RWPE1 (cell line): ENCODE measurements at places on chromosomes 7 and 10.
A peak's percentile ranks its signal among the peaks of the same experiment; 100 is the strongest.

DNA sequence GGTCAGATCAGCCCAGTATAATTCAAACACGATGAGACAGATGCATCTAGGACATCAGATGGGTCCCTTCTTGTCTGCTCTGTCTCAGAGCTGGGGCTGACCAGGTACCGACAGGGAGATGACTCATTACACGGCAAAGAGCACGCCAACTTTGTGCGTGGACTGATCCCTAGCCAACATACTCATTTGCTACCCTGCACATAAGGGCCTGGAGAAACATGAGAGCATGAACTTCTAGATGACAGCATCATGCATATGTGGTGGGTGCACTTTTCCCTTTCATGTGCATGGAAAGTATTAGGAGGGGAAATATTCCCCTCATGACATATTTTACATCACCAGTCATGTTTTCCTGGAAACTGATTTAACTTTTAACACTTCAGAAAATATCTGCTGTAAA lies 35.1 kb upstream of the NPVF start:
- no peak for DNase-seq

DNA sequence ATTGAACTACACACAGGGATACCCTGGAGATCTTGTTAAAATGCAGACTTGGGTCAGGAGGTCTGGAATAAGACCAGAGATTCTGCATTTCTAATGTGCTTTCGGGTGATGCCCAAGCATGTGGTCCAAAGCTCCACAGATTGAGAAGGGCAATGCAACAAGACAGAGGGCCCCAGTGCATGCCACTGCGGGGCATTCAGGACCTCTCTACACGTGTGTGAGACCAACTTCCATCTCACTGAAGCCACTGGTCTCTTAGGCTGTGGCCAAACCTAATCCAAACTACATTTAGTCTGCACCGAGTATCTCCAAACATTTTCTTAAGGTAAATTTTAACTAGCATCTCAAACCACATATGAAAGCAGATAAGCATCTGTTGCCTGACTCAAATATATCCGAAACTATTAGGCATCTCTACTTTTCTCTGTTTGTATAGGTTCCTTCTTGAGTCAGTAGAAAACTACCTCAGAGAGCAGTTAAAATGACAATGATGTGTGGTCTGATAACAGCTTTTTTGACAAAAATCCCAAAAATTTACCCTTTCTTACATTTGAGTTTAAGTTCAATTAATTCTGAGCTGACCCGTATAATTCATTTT lies 107.5 kb downstream of the ELMO1 start:
- no peak for DNase-seq

DNA sequence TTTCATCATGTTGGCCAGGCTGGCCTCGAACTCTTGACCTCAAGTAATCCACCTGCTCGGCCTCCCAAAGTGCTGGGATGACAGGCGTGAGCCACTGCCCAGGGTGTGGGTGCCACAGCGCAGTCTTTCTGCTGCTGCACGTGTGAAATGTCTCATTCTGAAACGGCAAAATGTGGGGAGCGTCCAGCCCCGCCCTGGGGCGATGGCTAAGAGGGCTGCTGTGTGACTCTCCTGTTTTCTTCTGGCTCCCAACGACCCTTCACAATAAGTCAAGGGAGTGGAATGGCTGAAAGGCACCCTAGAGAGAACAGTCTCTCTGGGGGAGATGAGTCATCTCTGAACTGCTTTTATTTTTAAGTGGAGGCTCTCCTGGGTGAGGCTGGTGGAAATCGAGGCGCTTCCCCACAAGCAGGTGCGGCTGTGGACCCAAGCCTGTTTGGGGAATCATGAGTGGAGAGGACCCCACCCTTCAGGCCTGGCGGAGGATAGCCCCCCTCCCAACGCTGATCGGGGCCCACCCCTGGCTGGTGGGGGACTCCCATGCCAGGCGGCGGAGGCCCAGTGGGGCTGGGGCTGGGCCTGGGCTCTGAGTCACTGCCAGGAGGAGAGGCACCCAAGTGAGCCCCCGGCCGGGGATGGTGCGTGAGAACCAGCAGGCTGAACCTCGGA lies 18.0 kb downstream of the ADAP1 start:
- DNase-seq: peak; percentile 84

GRCh38 chr10:78414380-78414779 lies 380.7 kb downstream of the RPS24 start:
- no peak for DNase-seq

DNA sequence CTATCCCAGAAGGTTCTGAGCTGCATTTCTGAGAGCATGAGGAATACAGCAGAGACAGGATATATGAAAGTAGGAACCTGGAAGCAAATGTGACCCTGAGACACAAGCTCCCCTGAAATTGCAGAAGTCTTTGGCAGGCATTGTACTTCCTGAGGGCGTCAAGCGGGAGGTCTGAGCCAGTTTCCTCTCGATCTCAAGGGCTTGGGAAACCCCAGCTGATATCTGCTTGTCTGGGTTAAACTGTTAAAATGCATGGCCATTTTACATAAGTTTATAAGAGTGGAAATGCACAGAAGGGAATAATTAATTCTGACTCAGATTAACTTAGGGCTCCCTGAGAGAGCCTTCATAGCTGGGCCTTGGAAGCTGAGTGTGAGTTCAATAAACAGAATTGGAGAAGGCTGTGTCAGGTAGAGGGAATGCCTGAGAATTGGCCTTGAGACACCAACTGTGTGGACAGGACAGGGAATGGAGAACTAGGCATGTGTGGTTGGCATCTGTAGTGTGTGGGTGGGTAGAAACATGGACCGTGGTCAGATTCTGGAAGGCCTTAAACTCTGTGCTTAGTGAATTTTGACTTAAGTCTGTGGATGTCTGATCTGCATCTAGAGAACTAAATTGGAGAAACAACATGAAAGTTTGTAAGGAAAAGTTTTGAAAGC lies 53.3 kb downstream of the WIPF3 start:
- no peak for DNase-seq

GRCh38 chr10:119305860-119306513 lies 98.6 kb downstream of the GRK5 start:
- DNase-seq: peak; percentile 87

DNA sequence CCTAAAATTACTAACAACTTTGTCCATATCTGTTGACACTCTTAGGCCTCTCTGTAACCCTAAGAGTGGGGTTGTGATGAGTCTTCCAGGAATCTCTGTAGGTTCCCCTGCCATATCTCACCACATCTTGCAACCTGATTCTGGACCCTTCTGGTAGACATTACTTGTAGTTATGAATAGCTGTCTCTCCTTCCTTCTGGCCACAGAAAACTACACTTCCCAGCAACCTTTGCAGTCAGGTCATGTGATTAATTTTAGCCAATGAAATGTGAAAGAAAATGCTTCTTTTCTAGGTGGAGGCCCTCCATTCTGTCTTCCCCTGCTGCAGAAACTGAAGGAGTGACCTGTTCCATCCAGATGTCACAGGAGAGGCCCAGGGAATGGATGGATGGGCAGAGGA lies 147.6 kb upstream of the AOAH start:
- DNase-seq: peak; percentile 7

- no peak for DNase-seq
Measured at GRCh38 chr7:65379318-65379717, 5.7 kb downstream of the ZNF92 start.

DNA sequence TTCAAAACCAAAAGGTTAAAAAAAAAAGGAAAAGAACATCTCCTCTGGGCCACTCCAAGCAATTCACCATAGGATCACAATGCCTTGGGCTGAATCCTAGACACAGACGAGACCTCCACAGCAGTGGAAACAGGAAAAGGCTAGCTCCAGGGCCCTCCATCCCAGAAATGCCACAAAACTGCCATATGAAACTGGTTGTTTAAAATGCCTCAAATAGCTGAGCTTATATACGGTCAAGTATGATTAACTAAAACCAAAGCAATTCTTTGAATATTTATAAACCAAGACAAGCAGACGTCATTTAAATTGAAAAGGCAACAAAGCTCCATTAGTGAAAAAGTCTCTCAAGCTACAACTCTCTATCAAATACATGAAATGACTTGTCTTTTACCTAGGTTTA lies 63.1 kb downstream of the DOCK4 start:
- DNase-seq: no peak

GRCh38 chr7:72317341-72317740 lies 94.8 kb downstream of the CALN1 start:
- no peak for DNase-seq

DNA sequence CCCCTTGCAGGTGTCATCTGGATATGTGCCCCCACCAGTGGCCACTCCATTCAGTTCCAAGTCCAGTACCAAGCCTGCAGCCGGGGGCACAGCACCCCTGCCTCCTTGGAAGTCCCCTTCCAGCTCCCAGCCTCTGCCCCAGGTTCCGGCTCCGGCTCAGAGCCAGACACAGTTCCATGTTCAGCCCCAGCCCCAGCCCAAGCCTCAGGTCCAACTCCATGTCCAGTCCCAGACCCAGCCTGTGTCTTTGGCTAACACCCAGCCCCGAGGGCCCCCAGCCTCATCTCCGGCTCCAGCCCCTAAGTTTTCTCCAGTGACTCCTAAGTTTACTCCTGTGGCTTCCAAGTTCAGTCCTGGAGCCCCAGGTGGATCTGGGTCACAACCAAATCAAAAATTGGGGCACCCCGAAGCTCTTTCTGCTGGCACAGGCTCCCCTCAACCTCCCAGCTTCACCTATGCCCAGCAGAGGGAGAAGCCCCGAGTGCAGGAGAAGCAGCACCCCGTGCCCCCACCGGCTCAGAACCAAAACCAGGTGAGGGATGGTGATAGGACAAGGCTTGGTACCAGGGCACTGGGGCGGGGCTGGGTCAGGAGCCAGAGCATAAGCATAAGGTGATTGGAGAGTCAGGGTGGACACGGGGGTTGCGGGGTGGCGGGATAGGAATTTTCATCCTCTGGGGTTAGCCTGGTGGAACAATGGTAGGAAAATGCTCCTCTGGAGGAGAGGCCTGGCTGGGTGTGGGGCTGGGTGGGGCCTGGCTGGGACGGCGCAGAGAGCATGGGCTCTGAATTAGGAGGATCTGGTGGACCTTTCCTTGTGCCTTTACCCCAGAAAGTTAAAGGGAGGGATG lies 1.9 kb downstream of the ZYX start:
- no peak for DNase-seq

DNA sequence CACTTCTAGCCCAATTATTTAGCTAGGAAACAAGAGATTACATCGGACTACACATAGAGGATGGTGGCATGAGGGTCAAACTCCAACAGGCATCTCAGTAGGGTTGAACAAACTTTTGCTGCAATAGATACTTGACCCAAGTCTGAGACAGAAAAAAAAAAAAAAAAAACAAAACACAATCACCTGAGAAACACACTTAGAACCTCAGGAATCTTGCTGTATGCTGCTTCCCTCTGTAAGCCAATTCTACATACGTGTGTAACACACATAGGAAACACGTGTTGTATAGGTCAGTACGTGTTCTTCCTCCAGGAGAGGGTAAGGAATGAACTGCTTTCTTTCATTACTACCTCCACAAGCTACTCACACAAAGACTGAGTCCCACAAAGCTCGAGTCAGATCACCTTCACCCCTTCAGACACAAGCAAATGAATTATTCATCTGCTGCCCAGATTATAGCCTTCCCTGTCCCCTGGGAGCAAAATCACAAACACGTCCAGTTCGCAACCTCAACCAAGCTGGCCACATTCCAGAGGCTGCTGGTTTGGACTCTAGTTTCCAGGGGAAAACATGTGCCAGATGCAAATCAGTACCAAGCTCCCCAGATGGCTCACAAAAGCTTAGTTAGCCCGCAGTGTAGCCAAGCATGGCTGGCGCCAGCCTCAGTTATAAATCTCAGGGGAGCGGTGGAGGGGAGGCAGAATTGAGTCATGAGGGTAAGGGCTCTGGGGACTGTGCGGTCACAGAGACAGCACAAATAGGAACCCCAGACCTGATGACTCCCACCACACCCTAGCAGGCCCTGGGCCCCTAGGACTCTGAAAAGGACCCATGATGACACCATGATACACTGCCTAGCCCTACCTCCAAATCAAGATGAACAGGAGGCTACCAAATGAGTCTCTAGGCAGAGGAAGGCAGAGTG lies 15.1 kb downstream of the PSAP start:
- DNase-seq: no peak

GRCh38 chr7:88310956-88311674 lies 4.4 kb upstream of the STEAP4 start:
- DNase-seq: no peak

- DNase-seq: no peak
Measured at GRCh38 chr10:132627666-132628531, 90.3 kb downstream of the INPP5A start.

- DNase-seq: no peak
Measured at GRCh38 chr10:36681751-36682632, 443.4 kb upstream of the ANKRD30A start.

DNA sequence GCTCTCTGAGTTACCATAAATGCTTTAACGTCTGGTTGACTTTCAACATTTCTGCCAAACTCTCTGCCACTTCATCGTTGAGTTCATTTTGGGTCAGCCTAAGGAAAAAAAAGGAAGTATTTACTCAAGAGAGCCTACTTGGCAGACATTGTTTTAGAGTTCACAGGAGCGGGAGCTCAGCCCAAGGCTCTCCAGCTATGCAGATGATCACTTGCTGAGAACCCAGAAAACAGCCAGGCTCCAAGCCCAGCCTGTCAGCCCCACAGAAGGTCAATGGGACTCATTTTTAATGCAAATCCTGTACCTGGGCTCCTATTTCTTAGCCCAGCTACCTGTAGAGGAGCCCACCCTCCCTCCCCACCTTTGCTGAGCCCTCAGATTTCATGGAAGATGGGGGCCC lies 45.5 kb downstream of the NOD1 start:
- no peak for DNase-seq

GRCh38 chr10:5723692-5724091 lies 39.1 kb downstream of the TASOR2 start:
- DNase-seq: no peak

DNA sequence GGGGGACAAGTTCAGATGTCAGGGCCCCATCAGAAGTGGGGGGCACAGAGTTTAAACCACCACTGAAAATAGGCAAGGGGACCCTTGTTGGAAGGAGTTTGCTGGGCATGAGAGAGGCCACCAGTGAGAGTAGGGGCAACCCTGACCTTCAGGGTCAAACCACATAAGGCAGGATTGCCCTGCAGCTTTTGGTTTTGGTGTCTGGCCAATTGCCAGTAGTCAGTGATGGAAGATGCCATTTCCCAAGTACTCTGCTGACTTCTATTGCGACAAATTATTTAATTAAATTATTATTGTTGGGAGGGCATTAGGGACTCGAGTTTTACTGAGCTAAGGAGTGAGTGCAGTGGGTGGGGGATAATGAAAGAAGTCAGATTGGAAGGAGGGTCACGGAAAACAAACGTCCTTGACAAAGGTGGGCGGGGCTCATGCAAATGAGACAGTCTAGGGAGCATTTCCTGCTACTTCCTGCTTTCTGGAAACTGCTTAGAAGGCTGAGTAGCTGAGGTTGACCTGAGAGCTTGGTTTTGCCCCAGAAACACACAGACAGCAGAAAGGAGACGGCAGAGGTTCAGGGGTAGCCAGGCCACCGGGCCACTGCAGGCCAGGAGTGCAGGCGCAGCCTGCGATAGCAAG lies 74.2 kb upstream of the ANLN start:
- DNase-seq: no peak

- DNase-seq: no peak
Measured at GRCh38 chr7:1715331-1715625, 45.2 kb downstream of the ELFN1 start.

GRCh38 chr10:1257274-1257673 lies 201.1 kb downstream of the WDR37 start:
- no peak for DNase-seq
